Activated naive CD4-positive, alpha-beta T cell treated with anti-CD3 and anti-CD28 coated beads, Interleukin-2, amount 50 U/mL, for 16 hours (primary cell): ENCODE measurements at places on chromosomes 1 and 21.

DNA sequence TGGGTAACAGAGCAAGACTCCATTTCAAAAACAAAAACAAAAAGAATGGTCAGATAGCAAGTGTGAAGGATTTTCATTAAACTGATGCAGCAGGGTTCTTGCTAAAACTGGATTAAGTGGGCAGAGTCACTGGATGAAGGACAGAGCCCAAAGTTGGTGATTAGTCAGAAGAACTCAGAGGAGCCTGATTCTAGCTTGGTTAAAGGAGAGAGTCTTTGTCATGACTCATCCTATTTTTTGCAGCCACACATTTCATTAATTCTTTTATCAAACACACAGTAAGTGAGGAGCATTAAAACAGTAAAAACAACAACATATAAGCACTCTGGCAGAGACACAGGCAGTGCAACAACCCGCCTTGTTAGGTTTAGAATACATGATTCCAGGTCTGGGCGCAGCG is 56.0 kb upstream of the EDARADD start:
- DNase-seq = no peak

DNA sequence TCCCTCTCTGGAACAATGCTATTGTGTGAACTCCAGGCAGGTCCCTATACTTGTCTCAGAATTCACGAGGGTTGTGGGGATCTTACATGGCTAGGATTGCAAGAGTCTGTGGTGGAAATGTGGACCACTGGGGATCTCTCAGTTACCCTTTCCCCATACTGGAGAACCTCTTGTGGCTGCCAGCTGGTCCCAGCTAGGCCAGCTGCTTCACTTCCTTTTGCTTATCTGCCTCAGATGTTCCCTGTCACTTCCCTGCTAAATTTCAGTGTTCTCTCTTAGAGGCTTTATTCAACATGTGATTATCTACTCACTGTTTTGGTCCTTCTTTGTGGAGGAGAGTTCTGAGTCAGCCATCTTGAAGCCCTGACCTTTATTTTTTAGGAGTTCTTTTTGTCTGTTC is 75.9 kb upstream of the SAMD13 start:
- DNase-seq = no peak

GRCh38 chr1:89098857-89099256 is 27.1 kb downstream of the GBP2 start:
- no peak for DNase-seq

DNA sequence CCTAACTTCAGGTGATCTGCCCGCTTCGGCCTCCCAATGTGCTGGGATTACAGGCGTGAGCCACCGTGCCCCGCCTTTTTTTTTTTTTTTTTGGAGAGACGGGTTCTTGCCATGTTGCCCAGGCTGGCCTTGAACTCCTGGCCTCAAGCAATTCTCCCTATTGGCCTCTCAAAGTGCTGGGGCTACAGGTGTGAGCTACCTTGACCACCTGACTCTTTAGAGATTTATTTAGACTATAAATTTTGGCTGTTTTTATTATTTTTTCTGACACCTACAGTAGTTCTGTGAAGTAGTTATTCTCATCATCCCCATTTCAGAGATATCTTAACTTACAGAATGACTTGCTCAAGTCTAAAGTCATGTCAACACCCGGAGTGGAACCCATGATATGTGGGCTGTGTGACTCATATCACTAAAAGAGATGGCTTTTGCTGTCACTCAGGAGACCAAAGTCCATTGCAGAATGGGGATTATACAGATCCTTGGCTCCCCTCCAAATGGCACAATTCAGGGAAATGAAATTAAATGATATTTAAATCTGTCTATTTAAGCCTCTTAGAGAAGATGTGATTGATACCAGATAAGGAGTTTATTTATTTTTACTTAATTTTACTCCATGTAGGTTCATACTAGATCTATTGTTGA is 93.2 kb downstream of the CTH start:
- DNase-seq = no peak

GRCh38 chr1:150875197-150876118 is 941 bp downstream of the ARNT start:
- no peak for DNase-seq

DNA sequence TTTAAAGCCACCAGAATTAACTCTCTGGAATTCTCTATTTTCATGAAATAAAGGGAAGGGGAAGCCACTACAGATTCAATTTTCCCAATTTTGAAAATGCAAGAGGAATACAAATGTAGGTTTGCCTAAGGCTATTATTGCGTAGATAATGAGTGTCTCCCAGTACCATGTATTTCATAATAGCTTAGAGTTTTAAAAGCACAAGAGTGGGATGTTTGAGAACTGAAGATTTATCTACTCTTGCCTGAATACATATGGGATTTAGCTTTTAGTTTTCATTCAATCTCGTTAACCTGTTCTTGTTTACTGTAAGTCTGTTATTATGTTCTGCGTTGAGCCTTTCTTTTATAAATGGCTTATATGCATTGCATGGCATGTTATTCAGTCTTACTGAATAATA is 795.1 kb downstream of the BRINP3 start:
- no peak for DNase-seq

GRCh38 chr1:234698686-234699085 is 88.7 kb upstream of the IRF2BP2 start:
- DNase-seq = no peak

GRCh38 chr1:228992907-228993535 is 257.7 kb downstream of the RHOU start:
- no peak for DNase-seq

- no peak for DNase-seq
These were observed 12.7 kb downstream of the LCK start for GRCh38 chr1:32263744-32264143.

DNA sequence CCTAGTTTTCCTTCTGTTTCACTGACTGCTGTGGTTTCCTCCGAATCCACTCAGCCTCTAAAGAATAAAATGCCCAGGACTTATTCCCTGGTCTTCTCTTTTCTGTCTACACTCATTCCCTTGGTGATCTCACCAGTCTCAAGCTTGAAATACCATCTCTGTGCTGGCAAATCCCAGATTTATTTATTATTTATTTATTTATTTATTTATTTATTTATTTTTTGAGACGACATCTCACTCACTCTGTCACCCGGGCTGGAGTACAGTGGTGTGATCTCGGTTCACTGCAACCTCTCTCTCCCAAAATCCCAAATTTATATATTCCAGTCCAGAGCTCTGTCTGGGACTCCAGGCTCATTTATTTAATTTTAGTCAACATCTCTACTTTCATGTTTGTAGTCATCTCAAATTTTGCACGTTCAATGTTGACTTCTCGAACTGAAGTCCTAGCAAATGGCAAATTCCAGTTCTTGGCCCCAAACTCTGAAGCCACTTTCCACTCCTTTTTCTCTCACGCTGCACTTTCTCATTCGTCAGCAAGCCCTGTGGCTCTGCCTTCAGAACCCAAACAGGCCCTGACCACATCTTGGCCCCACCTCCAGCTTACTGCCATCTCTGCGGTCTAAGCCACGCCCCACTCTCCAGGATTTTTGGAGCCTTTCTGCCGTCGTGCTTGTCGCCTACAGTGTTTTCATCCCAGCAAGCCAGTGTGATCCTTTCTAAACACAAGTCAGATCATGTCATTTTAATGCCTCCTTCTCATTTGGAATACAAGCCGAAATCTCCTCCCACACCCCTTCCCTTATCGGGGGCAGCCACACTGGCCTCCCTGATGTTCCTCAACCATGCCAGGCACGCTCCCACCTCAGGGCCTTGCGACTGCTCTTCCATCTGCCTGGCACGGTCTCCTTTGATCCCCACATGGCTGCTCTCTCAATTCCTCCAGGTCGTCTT is 14.2 kb upstream of the TENT5B start:
- DNase-seq = no peak

DNA sequence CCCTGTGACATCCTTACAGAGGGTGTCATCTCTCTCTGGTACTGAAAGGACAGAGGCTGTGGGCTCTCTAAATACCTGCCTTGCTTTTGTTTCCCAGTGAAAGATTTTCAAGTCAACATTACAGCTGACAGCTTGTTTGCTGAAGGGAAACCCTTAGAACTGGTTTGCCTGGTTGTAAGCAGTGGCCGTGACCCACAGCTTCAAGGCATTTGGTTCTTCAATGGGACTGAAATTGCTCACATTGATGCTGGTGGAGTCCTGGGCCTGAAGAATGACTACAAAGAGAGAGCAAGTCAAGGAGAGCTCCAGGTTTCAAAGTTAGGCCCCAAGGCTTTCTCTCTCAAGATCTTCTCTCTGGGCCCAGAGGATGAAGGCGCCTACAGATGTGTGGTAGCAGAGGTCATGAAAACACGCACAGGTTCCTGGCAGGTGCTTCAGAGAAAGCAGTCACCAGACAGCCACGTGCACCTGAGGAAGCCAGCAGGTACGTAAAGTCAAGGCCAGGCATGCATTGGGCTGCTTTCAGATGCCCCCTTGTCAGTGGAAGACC is 11.8 kb downstream of the CD101 start:
- no peak for DNase-seq

DNA sequence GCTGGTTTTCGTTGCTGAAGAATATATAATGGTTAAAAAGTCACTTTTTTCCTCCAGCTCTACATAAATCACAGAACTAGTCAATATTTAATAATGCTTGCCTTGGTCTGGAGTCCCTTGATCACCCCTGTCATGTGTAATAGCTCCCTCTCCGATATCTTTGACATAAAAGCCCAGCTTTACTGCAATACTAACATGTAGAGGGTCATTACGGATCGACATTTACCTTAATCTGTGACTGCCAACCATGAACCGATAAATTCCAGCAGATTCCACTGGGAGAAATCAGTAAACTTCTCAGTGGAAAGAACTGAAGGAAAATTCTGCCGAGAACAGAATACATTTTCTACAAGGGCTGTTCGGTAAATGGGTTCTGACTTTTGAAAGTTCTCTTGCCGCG is 396.5 kb downstream of the KCTD3 start:
- DNase-seq = no peak

DNA sequence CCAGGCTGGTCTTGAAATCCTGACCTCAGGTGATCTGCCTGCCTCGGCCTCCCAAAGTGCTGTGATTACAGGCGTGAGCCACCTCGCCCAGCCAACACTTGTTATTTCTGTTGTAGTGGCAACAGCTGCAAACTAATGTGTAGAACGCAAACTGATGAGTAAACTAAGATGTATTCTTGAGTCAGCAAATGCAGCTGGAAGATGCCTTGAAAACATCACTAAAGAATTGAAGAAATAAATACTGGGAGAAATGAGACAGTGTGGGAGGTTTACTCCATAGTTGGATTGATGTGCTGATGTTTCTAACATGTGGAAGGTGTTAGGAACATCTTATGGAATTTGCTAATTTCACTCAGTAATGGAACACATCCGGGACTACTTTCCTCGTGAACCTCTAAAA is 61.3 kb upstream of the KCNE2 start:
- no peak for DNase-seq

DNA sequence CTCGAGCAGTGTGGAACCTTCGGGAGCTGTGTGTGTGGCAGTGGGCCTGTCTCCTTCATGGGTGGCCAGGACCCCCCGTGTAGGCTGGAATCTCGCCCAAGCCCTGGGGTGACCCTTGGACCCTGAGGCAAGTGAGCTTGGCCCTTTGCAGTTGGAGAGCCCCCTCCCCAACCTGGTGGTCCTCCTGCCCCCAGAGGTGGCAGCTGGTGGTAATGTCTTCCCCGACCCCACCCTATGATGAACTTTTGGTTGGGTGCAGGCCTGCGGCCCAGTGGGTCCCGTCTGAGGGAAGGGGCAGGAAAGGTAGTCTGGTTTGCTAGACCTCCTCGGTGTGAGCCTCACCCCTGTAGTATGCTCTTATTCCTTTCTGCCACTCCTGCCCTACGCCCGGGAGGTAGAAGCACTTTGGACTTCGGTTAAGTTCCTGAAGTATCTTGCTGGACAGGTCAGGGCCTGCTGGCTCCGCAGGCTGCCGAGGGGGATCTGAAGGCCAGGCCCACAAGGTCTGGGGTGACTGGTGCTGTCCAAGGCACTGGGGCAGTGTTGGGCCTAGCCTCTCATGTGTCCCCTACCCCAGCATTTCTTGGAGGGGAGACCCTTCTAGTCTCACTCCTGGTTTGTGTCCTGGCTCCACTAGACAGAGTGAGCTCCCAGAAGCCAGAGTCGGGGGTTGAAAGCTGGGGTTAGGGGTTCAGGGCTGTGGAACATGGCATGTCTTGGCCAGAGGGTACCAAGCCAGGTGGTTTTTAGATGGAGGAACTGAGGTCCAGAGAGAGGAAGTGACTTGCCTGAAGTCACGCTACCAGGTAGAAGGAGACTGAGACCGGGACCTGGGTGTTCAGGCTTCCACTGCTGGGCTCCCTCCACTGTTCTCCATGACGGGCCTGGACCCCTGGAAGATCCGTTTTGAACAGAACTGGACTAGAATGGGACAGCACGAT is 1.8 kb downstream of the ZNF362 start:
- DNase-seq = no peak

DNA sequence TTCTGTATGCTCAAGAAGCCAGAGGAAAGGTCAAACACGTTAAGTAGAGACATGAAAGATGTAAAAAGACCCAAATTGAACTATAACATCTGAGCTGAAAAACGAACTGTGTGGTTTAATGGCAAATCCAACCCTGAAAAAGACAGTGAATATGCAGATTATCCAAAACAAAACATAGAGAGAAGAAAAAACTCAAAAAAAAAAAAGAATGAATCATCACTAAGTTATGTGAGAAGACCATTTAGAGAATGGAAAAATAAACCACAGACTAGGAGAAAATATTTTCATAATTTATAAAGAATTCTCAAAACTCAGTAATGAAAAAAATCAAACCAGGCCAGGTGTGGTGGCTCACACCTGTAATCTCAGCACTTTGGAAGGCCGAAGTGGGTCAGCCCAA is 253.3 kb downstream of the PLPP3 start:
- no peak for DNase-seq

GRCh38 chr1:204130178-204130577 is 21.7 kb downstream of the ETNK2 start:
- DNase-seq = no peak

GRCh38 chr1:167617153-167618147 is 12.6 kb upstream of the RCSD1 start:
- no peak for DNase-seq

DNA sequence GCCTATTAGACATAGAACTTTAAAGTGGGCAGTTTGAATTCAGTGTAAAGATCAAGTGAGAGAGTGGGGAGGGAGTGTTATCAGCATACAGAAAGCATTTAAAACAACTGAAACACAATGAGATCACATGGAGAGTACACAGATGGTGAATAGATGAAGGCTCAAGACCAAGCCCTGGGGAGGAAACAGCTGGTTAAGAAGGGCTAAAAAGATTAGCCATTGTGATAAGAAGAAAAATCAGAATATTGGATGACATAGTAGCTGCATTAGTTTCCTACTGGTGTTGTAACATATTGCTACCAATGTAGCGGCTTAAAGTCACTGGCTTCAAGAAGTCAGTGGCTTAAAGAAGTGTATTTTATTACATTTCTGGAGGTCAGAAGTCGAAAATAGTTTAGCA is 443.4 kb upstream of the RGS18 start:
- DNase-seq = no peak

GRCh38 chr1:53763911-53764310 is 24.9 kb upstream of the GLIS1 start:
- DNase-seq = no peak

- no peak for DNase-seq
These were observed 63.8 kb upstream of the ETS2 start for GRCh38 chr21:38741950-38742256.
